Activated CD4-positive, alpha-beta T cell treated with anti-CD3 and anti-CD28 coated beads, Interleukin-2, amount 50 U/mL, for 24 hours (primary cell): ENCODE measurements at places on chromosomes 5 and 9.

DNA sequence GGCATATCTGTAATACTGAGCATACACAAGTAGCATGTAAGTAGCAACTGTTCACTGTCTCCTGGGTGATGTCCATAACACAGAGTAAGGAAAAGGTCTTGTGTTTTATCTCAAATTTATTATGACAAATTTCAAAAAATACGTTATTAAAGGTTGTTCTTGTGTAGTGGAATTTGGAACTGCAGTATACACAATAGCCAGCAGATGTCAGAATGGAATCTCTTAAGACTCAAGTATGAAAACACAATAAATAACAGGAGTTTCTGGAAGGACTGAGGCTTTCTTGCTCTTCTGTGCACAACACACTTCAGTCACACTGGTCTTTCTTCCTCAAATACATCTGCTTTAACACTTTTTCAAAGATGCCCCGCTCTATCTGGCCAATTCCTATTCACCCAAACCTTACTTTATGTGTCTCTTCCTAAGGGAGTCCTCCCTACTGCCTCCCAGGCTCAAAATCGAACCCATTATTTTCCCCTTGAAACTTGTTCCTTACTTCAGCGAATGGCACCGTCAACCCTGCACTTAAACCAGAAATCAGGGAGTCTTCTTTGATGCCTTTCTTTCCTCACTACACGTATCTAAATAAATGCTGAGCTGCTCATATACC, 6.5 kb upstream of the FBXO10 start:
- DNase-seq = no peak

DNA sequence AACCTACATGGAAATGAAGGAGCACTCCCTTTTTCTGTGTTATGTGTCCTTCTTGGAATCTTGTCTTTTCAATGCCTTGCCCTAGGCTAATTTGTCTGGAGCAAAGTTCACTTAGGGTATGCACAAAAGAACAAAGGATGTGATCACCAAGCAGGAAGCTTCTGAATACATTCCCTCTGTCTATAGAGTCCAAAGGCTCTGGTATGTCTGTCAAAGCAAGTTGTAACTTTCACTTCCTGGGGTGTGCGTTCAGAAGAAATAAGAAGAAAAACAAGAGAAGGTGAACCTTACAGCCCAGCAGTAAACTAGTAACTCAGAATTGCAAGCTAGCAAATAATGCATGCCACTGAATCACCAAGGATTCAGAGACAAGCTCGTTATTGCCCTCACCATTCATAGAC, 31.7 kb upstream of the CDH6 start:
- no peak for DNase-seq

DNA sequence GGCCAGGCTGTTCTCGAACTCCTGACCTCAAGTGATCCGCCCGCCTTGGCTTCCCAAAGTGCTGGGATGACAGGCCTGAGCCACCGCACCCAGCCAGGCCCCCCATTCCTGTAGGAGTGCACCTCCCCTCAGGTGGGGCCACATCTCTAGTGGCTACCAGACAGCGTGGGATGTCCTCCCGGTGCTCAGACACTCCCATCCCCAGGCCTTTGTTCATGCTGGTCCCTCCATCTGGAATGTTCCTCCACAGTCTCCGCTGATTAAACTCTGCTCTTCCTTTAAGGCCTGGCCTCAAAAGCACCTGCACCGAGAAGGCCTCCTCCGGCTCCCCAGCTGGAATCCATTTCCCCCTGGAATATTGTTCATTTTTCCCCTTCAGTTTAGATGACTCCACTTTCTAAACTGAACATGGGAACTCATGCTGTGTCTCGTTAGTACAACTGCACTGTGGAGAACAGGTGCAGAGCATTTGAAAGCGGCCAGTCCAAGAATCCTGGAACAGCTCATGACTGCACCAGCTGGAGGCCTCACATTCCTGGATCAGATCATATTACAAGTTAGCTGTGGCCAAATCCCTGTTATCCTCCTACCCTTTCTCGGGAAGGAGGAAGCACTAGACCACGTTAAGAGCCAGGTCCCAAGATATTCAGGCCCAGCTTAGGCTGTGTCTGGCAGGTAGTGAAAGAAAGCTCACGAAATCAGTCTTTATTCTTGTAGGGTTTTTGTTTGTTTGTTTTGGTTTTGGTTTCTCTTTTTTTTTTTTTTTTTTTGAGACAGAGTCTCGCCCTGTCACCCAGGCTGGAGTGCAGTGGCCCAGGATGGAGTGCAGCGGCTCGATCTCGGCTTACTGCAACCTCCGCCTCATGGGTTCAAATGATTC, 10.8 kb upstream of the PRRC2B start:
- DNase-seq = no peak

DNA sequence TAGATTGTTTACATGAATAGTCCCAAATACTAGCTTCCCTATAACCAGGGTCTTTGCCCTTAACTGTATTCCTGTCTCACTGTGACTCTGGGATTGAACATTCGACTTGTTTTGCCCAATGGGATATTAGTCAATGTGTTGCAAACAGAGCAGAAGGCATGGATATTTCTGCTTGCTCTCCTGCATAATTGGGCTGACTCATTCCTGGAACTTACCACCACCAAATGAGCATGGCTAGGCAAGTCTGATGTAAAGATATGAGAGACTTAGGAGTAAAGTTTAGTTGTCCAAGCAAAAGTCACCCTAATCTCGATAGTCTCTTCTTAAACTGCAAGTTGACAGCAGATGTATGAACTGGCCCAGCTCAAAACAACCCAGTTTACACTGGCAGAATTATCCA, 273.5 kb upstream of the CCNG1 start:
- DNase-seq = no peak

- no peak for DNase-seq
These were observed 16.0 kb downstream of the CXXC5 start for GRCh38 chr5:139664086-139664693.

- DNase-seq = peak; percentile 12
These were observed 57.2 kb downstream of the COL5A1 start for GRCh38 chr9:134698587-134699342.

GRCh38 chr5:172123269-172123692, 64.7 kb downstream of the STK10 start:
- DNase-seq = no peak

DNA sequence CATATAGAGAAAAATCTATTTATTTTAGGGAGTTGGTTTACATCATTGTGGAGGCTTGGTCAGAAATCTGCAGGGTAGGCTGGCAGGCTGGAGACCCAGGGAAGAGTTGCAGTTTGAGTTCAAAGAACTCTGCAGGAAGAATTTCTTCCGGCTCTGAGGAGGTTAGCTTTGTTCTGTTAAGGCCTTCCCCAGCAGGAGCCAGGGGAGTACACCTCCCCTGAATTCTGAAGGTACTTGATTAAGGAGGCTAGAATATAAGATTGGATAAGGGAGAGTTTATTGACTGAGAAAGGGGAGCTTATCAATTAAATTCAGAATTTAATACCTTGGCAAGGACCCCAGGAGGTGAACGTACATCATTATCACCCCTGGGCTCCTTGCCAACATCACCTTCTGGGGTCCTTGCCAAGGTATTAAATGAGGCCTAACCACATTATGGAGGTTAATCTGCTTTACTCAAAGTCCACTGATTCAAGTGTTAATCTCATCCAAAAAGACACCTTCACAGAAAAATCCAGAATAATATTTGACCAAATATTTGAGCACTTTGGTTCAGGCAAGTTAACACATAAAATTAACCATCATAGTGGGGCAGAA, 351.7 kb downstream of the CWC27 start:
- no peak for DNase-seq

DNA sequence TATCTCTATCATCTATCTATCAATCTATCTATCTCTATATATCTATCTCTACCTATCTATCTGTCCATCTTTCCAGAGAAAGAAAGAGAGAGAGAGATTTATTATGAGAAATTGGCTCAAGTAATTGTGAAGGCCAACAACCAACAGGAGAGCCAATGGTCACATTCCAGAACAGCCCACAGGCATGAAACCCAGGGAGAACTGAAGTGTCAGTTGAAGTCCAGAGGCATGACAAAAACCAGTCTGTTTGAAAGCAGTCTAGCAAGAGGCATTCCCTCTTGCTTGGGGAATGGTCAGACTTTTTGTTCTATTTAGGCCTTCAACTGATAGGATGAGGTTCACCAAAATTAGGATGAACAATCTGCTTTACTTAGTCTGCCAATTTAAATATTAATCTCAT, 87.6 kb upstream of the PLCXD3 start:
- DNase-seq = no peak

- DNase-seq = no peak
These were observed 5.3 kb downstream of the IL9 start for GRCh38 chr5:135890296-135890695.

GRCh38 chr9:115985657-115986056, 167.9 kb upstream of the PAPPA start:
- DNase-seq = no peak

GRCh38 chr9:91359734-91360470, 1.8 kb downstream of the AUH start:
- DNase-seq = no peak

DNA sequence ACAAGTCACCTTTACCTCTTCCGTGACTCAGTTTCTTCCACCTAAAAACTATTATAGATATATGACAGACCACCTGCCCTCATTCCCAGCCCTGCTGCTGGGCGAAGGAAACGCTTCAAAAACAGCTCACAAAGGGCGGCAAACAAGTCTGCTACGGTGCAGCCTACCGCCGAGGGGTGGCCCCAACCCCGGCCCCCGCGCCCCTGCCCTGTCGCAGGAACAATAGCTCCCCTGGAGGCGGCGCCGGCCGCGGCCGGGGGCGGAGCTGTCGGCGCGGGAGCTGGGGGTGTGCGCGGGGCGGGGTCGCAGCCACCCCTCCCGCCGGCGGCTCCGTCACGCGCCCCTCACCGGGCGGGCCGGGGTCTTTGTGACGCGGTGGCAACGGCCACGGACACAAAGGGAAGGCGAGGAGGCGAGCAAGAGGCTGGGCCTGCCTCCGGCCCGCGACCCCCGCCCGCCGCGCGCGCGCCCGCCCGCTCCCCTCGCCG, at the start of gene TMEFF1:
Gene TMEFF1 (plus strand): TSS at position 362 of the 488 bp plus-strand sequence. CDS start 396 bp downstream, outside the sequence.
- no peak for DNase-seq

DNA sequence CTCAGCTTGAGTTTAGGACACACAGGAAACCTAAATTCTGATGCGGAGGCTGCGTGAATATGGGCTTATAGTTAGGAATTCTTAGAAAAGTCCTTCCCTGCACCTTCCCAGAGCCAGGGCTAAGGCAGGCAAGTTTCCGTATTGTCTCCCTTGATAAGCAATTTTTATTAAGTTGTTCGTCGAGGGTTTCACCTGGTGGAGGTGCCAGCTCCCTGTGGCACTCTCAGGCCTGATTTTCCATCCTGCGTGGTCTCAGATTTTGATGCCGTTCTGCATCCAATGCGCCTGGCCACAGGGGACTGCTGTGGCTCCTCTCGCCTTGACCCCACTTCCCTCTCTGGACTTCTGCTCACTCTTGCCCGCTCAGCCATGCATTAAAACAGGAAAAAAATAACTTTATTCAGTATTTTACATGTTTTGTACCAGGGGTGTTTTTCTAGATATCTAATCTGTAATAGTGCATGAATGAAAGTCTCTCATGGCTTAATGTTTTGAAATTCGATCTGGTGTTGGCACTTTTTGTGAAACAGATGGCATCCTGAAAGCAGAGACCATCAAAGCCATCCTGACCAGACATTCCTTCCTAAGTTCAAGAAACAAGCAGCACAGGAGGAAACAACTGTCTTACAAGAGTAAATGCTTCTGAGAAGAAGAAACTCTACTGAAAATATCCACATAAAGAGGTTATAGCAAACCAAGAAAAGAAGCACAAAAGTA, 50.7 kb downstream of the TRIP13 start:
- DNase-seq = no peak

- no peak for DNase-seq
These were observed 863.2 kb downstream of the PTPRD start for GRCh38 chr9:9749591-9749990.

GRCh38 chr5:108638021-108638420, 109.7 kb upstream of the FER start:
- no peak for DNase-seq

DNA sequence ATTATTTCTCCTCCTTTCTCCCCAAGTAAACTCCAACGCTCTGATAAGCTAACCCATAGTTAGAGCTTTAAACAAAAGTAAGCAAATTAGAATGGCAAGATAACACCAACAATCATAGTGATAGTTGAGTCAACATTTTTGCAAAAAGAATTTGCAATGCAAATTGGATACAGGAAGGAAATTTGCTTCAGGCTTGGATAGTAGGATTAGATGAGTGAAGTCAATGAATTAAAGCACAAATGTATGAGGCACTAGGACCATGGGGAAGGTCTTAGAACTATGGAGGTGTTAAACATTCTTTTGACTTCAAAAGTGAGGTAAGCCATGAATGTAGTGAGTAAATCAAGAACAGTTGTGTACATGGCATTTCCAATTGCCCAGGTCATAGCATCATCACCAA, 289.8 kb upstream of the GRAMD2B start:
- no peak for DNase-seq
